ENCODE measurements at places on chromosomes 6 and 20.

GRCh38 chr20:63061051-63061770 is 54.4 kb upstream of the BHLHE23 start:
- no peak for DNase-seq

GRCh38 chr20:77231-77630 is 10.2 kb upstream of the DEFB125 start:
- no peak for DNase-seq

- DNase-seq, result no peak
Measured at GRCh38 chr6:147190556-147190955, 13.7 kb upstream of the STXBP5 start.

- DNase-seq, result no peak
Measured at GRCh38 chr20:44580581-44581268, 1.7 kb upstream of the PKIG start.

GRCh38 chr20:8244637-8245036 is 112.6 kb downstream of the PLCB1 start:
- no peak for DNase-seq

GRCh38 chr20:57006411-57007170 is 259.9 kb downstream of the BMP7 start:
- DNase-seq, result no peak

DNA sequence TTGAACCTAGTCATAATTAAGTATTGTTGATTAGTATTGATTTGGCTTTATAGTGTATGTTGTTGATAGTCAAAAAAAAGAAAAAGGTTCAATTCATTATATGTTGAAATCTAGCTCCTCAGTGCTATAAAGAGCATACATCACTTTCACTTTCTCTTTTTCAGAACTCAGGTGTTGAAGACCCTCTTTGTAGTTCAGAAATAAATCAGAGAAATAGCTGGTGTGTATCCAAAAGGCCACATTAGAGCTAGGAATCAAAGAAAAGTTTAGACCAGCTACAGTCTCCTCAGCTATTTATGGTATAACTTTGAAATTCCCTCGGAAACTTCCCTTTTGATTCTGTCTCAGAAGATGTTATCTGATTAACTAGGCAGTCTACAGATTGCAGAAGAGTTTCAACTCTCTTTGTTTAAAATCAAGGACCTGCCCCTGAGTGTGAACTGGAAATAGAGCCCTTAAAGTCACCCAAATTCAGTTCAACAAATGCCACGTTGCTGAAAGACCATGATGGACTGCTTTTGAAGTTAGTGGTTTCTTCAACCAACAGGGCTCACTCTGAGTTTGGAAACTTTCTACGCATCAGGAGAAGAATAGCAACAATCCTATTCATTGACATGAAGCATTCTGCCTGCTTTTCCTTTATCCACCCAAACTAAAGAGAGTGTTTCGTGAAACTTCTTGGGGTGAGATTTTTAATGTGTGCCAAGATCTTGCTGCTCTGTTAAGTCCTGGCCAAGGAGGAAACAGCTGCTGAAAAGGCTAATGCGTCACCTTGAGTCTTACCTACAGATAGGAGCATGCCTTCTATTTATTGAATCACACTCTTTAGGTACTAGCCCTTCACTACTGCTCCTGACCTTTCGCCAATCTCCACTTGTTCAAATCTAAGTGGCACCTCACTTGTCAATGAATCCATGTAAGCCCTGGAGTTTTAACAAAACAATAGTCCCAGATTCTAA is 111.7 kb downstream of the TNFRSF21 start:
- DNase-seq, result no peak

DNA sequence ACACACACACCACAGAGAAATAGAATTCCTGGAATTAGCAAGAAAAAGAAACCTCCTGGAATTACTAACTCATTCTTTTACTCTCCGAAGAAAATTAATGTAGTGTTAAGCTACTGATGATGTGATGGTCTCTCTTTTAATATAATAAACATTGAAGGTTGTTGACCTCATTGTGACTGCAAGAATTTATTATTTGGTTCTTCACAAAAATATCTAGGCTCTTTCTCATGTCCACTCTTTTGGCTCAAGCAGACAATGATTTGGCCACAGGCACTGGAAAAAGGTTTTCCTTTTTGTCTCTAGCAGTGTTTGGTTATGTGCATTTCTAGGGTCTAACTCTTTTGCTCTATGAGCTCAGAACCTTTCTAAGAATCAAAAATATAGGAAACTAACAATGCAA is 811.9 kb downstream of the TENT5A start:
- DNase-seq, result no peak

DNA sequence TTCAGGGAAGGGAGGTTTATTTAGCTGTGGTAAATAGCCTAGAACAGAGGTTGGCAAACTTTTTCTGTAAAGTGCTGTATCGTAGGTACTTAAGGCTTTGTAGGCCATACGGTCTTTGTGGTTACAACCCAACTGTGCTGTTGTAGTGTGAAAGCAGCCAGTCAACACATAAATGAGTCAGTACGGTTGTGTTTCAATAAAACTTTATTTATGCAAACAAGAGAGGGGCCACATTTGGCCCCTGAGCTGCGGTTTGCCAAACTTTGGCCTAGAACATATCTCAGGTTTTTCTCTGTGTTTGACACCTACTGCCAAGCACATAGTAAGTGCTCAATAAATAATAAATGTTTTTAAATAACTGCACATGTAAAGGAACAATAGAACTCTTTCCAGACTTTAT is 102.2 kb downstream of the RNF144B start:
- no peak for DNase-seq

DNA sequence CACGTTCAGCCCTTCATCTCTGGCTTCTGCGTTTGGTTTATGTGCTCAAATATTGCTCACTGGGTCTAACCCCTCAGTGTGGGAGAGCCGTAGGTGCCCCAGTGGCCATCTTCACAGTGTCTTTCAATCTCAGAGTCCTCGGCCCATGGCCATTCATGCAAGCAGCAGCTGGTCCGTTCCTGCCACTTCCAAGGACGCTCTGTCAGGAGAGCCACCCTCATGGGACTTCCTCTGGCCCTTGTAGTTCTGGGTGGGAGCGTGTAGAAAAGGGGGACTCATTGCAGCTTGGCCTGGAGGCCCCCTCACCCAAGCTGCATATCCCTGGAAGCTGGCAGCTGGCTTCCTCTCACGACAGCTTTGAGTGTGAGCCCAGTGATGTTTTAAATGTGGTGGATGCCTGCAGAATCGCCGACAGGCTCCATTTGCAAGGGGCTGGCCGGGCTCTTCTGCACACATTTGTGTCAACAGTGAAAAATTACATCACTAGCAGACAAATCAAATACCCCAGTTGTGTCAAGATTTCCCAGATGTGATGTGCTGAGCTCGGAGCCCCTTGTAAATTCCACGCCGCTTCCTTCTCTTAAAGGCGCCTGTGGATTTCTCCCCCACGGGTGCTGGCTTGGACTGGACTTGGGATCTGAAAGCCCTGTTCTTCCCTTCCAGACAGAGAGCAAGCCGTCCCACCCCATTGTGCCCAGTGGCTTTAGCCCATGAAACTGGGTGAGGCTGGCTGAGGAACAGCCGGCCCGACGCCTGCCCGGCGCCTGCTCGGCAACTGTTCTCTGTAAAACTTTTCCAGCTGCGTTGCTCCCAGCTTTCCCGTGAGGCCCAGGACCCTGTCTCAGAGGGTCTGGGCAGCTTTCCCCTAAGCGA is 360.1 kb downstream of the TAF4 start:
- no peak for DNase-seq

- peak; percentile 70 for DNase-seq
Measured at GRCh38 chr6:37566111-37566949, 66.6 kb upstream of the CCDC167 start.

GRCh38 chr6:130204322-130204721 is 18.4 kb downstream of the SAMD3 start:
- no peak for DNase-seq

DNA sequence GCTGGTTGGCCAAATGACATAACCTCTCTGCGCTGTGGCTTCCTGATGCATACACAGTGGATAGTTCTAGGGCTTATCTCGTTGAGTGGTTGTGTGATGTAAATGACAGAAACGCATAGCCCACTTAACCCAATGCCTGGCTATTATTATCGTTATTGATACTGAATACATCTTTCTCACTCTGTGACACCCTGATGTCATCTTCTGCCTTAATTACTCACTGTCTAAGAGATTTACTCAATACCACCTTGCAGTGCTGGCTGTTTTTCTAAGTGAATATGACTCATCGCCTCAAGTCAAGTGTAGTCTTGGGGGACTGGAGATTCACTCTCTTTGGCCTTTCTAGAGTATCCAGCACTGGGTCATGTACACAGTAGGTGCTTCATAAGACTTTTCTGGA is 73.6 kb downstream of the NDUFAF5 start:
- DNase-seq, result no peak

GRCh38 chr20:62968378-62969178 is 16.1 kb downstream of the SLC17A9 start:
- DNase-seq, result no peak

- DNase-seq, result no peak
Measured at GRCh38 chr6:150720774-150721233, 121.1 kb downstream of the PLEKHG1 start.

DNA sequence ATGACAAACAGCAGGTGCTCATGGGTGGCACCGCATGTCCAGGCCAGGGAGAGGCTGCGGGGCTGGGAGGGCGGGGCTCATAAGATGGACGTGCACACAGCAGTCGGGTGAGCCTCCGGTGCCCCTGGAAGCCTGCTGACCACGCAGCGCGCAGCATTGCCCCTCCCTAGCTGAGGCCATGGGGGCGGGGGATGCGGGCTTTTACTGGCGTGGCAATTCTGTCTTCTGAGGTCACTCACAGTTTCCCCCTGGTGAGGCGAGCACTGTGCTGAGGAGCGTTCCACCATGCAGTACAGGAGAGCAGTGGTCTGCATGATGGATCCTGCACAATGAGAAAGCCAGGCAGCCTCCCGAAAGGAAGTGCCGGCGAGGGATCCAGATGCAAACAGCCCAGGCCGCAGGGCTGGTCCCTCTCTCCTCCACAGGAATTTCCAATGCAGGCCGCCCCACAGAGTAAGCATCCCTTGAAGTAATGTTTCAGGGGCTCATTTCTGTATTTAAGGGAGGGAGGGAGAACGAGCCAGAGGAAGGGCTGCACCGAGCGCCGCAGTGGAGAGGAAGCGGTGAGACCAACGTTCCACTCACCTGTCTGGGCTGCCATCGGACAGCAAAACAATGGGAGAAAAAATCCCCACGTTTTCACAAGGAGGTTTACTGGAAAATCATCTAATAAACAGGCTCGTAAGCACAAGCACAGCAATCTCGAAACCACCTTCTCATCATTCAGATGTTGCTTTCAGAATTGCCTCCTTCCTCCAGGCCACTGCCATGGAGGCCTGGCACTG is 56.0 kb downstream of the IRF4 start:
- DNase-seq, result peak; percentile 19

GRCh38 chr6:153074761-153075160 is 56.3 kb downstream of the RGS17 start:
- no peak for DNase-seq

GRCh38 chr6:169335301-169335700 is 81.7 kb upstream of the THBS2 start:
- DNase-seq, result no peak

DNA sequence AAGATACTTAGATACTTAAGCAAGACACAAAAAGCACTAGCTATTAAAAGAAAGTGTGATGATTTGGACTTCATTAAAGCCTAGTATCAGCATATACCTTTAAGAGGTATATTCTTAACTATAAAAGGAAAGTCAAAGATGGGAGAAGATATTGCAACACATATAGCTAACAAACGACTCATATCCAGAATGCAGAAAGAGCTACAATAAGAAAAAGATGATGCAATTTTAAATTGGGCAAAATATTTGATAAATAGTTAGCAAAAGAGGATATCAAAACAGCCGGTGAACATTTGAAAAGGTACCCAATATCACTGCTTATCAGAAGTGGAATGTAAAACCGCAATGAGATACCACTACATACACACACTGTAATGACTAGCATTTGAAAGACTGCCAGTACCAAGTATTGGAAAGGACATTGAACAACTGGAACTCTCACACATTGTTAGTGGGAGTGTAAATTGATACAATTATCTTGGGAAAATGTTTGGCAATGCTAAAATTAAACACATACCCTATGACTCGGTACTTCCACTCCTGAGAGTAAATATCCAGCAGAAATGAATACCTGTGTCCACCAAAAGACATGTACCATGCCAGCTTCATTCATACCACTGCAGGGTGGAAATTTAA is 25.7 kb downstream of the MUC22 start:
- DNase-seq, result no peak

GRCh38 chr6:7680393-7681075 is 45.4 kb upstream of the BMP6 start:
- no peak for DNase-seq

GRCh38 chr6:166737261-166737660 is 110.2 kb upstream of the RPS6KA2 start:
- DNase-seq, result no peak

- no peak for DNase-seq
Measured at GRCh38 chr6:137496368-137496767, 2.2 kb upstream of the OLIG3 start.

GRCh38 chr6:12266571-12266970 is 23.6 kb upstream of the EDN1 start:
- no peak for DNase-seq

DNA sequence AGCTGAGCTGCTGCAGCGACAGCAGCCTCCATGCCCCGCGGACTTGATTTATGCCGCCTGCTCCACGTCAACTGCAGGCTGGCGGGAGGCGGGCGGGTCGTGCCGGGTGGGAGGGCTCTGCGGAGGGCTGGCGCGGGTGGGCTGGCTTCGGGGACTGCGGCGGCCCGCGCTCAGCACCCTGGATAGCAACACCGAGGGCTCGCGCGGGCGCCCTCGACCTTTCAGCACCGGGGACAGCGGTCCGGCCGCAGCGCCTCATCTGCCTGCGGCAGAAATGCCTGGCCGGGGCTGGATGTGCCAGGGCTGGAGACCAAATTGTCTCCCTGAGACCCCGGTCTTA is 792 bp downstream of the SNAP25 start:
- DNase-seq, result peak; percentile 56

DNA sequence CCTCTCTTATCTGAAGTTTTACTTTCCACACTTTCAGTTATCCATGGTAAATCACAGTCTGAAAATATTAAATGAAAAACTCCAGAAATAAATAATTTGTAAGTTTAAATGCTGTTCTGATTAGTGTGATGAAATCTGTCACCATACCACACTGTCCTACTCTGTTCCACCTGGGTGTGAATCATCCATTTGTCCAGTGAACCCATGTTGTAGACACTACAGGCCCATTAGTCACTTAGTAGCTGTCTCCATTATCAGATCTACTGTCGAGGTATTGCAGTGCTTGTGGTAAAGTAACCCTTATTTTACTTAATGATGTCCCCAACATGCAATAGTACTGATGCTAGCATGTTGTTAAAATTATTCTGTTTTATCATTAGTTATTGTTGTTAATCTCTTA is 29.2 kb upstream of the MMS22L start:
- DNase-seq, result no peak

- DNase-seq, result no peak
Measured at GRCh38 chr6:47235964-47236760, 73.5 kb downstream of the TNFRSF21 start.

- DNase-seq, result peak; percentile 44
Measured at GRCh38 chr6:117477988-117478852, 4.3 kb upstream of the DCBLD1 start.
